ENCODE measurements at places on chromosomes 1 and 21. TPM values are rescaled to one million over a fixed set of nuclear protein-coding genes. Genes with fewer than 3 reads are reported as not detected.

DNA sequence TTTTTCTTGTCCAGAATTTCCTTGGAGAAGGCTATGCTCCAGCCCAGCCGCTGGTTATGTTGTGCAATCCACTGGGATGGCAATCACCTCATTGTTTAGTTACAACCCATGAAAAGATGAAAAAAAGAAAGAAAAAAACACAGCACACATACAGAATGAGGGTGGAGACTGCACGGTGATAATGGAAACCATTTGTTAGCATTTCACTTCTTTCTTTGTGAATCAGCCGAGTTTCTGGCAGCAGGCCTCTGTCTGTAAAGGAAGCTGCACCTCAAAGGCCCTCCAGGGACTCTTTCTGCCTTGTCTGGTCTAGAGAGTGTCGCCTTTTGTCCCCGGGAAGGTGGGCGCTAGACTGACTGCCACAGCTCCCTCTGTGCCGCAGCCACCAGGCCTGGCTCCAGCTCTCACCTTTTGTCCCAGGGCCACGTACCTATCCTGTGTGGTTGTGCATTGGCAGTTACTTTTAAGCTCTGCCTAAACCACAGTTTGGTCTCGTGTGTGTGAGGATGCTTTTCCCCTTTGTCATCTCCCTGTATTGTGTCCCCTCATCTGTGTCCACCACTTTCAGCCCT is 35.6 kb downstream of the NGF start:
- peak; percentile 51 for DNase-seq

DNA sequence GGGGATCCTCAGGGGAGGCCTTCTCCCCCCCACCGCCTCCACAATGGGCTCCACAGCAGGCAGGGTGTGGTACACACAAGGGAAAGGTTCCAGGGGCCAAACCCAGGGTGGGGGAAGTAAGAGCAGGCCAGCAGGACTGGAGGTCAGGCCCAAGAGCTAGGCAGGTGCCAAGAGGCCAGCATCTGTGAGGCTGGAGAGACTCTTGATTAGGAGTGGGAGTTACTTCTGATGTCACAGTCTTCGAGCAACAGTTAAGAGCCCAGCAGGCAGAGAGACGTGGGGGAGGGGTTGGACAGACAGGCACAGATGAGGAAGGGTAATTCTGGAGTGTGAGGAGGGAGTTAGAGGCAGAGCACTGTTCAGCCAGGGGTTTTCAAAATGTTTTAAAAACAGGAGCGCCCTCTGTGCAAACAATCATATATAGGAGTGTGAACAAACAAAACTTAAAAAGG is 55.8 kb downstream of the SLC9A1 start:
- DNase-seq = peak; percentile 68

- no peak for DNase-seq
Observed at GRCh38 chr21:16455978-16456377, 726.2 kb downstream of the USP25 start.

DNA sequence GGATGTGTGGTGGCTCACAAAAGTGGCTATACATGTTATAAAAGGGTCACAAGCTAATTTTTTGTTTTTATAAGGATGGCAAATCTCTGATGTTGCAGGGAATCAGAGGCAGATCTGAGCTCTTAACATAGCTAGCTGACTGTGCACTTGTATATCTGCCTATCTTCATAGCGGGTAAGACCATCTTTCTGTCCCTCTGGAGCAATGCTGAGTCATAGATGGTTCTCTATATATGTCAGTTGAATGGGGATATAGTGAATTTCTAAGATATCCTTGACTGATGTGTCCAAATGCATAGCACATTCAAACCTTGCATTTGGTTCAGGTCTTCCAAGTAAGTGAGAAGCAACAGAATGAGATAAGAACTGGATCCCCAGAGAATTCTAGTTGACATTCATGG is 272.6 kb upstream of the PROX1 start:
- DNase-seq = no peak

DNA sequence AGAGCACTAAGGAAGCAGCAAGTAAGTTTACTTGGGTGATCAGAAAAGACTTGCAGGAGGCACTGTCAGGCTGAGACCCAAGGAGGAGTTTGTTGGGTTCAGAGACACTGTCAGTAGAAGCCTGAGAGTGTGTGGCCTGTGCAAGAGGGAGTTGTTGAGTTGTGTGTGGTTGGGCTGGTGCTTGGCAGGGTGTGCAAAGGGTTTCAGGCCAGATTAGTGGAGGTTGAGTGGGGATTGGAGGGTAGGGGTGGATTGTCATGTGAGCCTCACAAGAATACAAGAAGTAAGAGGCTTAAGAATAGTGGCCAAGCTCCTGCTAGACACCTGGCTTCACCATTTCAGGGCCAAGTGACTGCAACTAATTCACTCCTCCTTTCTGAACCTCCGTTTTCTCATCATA is 8.9 kb upstream of the KIF21B start:
- DNase-seq = no peak

- DNase-seq = no peak
Observed at GRCh38 chr1:223186800-223187199, 43.8 kb upstream of the TLR5 start.

- DNase-seq = no peak
Observed at GRCh38 chr1:12573015-12573825, 44.8 kb downstream of the DHRS3 start.

- no peak for DNase-seq
Observed at GRCh38 chr1:89780721-89781120, 40.1 kb upstream of the LRRC8D start.

UBE2U gene
- not detected for total RNA-seq

SLAMF8 gene
- not detected for total RNA-seq

GNAT2 gene
- total RNA-seq = not detected

CFHR4 gene
- not detected for total RNA-seq

TFF3 gene
- total RNA-seq = not detected
